ENCODE measurements at places on chromosomes 12 and 14.
A peak's percentile ranks its signal among the peaks of the same experiment; 100 is the strongest.

GRCh38 chr12:62642486-62642885, 175.9 kb downstream of the MON2 start:
- DNase-seq, result no peak

GRCh38 chr14:95425369-95426115, 90.9 kb downstream of the SYNE3 start:
- no peak for DNase-seq

- no peak for DNase-seq
Measured at GRCh38 chr12:130110914-130111313, 51.4 kb upstream of the FZD10 start.

DNA sequence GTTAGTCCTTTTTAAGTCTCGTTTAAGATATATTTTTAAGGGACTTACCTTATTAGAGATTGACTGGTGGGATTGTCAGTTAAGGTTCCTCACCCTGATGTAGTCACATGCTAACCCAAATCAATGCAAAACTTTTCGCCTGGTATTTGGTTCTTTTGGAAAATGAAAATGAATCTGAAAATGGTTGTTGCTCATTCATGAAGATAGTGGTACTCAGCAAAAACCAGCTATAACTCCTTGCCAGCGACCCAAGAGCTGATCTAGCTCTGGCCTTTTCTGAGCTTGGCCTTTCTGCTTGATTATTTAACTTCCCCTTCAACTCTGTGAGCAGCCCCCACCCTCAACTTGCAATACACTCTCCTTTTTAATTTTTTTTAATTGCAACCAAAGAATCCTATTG, 85.0 kb upstream of the GTF2A1 start:
- no peak for DNase-seq

- DNase-seq, result no peak
Measured at GRCh38 chr12:95470300-95470699, 3.7 kb upstream of the METAP2 start.

DNA sequence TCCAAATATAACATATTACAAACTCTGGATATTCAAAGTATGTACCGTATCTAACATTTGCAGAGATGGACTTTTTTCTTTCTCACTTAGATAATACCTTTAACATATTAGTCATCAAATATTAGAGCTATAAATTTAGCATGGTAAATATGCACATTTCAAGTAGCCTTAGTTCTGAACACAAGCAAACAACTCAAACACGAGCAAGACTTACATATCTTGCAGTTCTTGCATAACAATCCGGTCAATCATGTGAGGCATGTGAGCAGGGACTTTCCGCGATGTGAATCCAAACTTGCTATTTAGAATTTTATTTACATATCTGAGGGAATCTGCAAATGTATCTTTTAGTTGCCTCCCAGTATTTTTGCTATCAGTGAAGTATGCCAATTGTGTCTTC, 22.1 kb upstream of the SYCP3 start:
- DNase-seq, result no peak

DNA sequence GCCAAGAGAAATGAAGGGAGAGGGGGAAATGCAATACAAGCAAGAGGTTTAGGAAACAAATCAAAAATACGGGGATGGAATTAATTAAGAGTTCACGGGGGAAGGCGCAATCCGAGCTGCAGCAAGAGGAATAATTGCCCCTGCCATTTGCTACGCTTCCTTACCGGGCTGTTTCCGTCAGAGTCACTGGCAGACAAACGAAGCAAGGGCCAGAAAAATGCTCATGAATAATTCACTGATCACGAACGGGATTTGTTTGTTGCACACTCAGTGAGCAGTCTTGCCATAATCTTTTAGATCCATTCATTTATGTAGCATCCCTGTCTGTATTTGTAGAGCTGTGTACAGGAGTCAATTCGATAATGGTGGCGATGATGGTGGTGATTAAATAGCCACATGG, 39.0 kb downstream of the PLXNC1 start:
- no peak for DNase-seq

DNA sequence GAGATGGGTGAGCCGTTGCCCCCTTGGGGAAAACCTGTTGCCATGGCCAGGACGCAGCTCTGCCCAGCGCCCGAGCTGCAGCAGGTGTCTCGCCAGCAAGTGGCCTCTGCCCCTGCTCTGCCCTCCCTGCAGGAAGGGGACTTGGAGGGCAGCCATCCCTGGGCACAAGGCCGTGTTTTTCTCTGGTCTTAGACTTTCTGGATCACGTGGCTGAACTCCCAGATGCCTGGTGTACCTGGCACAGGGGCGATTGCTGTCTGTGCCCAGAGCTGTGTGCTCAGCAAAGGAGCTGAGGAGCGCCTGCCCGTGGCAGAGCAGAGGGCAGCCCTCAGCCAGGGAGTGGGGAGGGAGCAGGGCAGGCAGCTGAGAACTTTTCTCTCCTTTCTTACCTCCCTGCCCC, 38.0 kb downstream of the TMEM63C start:
- DNase-seq, result no peak

GRCh38 chr12:27810756-27811155, 30.7 kb upstream of the MANSC4 start:
- no peak for DNase-seq

DNA sequence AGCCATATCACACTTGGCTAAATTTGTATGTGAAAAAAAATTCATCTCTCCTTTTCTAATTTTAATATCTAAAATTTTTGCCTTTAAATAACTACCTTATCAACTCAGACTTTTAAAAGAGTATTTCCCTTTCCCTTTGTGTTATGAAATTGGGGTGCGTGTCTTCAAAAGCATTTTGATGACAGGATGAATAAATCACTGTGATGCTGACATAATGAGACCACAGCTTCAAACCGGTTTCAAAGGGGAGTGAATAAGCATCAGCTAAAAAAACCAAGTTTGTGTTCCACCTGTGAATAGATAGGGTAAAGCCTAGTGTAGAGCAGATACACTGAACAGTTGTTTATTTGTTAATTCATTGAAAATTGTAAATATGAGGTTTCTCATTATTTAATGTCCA, 85.0 kb downstream of the LGR5 start:
- DNase-seq, result no peak

DNA sequence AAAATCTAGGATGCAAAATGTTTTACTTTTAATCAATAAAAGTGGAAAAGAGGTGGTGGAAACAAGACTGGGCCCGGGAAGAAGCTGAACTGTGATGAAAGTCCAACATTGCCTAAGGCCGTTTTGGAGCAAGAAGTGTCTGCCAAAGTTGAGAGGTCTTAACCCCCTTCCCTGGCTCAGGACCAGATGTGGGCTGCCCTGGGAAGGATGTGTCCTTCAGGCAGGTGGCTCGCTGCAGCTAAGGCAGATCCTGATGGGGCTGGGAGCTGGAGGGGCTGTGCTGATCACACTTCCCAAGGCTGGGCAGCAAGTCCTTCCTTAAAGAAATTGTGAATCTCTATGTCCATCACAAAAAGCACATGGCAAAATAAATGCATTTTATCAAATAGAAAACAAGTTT, 581.6 kb downstream of the GALC start:
- DNase-seq, result no peak

DNA sequence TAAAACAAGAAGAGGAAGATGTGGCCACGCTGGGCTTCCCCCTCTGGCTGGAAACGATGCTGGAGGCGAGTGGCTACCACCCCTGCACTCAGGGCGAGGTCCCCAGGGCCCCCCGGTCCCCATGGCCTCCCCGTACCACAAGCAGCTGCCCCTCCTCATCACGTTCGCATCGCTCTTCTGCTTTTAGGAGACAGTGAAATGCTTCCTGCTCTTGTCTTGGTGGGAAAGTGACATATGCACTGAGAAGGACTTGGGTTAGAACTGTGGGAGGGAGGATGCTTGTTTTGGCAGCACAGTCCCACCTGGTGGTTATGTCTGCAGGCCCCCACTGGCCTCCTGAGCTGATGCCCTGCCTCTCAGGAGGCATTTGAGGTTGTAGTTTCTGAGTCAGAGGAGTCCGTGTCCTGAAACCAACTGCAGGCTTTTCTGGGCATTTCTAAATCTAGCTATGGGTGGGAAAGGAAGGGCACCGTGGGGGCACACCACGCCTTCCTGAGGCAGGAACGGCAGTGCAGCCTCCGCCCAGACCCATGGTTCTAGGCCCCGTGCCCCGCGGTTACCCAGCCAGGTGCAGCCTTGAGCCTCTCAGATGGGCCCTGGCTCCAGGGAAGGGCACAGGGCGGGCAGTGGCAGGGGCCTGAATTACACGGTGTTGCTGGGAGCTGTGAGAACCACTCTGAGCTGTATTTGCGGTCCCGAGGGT, 139.3 kb downstream of the ADGRD1 start:
- no peak for DNase-seq

DNA sequence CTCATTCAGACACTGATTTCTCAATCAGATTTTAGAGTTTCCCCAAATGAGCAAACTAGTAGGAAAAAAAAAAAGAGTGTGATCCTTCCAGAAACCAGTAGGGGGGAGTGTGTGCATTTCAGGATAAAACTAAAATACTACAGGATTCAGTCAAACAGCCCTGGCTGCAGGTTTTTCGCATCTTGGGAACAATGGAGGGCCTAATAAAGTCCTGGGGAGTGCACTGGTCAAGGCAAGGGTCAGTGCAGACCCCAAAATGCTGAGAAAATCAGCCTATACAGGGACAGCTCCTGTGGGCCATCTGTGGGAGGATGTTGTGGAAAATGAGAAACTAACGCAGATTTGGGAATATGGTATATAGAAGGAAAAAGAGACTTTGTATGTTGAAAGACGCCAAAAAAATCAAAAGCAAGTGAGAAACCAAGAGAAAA, 22.2 kb upstream of the ABCD4 start:
- DNase-seq, result peak; percentile 41

- DNase-seq, result no peak
Measured at GRCh38 chr14:90654831-90655276, 161.4 kb downstream of the TTC7B start.

- DNase-seq, result no peak
Measured at GRCh38 chr12:50913224-50913623, 39.1 kb upstream of the HIGD1C start.

DNA sequence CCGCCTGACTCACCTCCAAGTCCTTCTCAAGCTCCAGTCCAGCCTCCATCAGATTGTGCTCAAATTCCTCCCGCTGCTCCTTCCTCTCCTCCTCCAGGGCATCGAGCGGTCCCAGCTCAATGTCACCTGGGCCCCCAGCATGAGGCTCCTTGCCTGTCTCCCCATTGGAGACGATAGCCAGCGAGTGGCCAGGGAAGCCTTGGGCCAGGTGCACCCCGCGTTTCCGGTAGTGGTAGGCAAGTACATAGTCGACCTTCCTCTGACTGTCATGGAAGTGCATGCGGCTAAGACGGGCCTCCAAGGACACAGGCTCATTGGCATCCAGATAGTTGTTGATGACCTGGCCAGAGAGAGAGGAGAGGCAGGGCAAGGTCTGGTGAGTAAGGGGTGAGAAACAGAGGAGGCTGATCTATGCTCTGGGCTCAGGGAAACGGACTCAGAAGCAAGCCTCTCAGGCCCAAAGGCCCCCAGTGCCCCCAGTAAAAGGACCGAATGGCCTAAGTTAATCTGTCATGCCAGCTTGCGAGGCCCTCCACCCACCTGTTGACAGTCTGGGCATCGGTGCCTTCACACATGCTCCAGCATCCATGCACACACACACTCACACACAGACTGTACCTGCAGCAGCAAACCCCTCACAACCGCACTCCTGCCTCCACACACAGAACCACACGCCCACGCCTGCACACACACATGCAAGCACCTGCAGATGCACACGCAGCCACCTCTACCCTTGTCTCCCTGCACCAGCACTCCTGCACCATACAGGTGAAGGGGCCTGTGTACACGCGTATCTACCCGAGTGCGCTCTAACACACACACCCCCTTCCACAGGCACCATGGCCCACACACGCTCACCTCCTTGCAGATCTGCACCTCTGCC, 23.8 kb downstream of the ANO2 start:
- DNase-seq, result no peak

DNA sequence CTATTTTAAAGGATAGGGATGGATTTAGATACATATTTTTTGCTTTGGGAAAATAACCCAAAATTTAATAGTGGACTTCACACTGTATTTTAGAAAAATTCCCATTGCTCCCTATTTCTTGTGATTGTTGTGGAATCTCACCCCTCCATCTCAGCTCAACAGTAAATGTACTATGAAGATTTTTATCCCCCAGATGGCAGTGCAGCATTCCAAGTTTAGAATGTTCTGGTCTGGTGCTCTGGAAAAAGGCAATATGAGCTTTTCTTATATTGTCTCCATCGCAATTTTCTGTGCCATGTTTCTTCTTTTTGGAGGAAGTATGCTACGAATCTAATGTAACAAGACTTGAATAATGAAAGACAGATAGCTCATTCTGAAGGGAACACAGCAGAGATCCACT, 471.7 kb upstream of the SYT1 start:
- DNase-seq, result no peak

- no peak for DNase-seq
Measured at GRCh38 chr14:77097006-77097699, 905 bp upstream of the CIPC start.

DNA sequence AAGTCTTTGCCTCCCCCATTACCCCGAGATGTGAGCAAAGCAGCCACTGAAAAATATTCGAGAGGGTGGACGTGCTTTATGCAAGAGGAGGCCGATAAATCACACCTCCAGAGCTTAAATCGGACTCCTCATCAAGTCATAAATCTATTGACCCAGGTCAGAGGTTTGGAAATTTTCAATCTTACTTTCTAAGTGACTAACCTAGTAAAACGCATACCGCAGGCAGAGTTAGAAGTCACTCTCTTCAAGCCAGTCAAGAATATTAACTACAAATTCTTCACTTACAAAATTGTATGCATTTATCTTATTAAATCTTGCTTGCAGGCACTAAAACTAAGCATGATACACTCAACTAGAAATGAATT, 34.9 kb downstream of the GPHB5 start:
- no peak for DNase-seq

DNA sequence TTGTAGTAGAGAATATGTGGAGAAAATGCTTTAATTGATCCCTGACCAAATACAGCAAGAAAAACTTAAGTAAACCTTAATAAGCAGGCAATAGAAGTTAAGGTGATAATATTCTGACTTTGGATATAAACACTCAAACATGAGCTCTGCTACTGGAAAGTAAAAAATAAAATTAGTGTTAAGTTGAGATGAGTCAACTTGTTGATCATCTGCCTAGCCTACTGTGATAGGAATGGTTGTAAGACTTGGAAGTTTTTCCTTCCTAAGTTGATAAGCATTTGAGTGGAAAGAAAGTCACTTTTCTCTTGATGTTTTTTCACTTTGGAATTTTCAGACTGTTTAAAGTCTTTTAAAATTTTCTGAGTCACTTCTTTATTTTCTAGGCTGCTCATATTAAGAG, 26.0 kb downstream of the ADIPOR2 start:
- no peak for DNase-seq

GRCh38 chr14:63344336-63344735, 25.6 kb upstream of the GPHB5 start:
- DNase-seq, result no peak

DNA sequence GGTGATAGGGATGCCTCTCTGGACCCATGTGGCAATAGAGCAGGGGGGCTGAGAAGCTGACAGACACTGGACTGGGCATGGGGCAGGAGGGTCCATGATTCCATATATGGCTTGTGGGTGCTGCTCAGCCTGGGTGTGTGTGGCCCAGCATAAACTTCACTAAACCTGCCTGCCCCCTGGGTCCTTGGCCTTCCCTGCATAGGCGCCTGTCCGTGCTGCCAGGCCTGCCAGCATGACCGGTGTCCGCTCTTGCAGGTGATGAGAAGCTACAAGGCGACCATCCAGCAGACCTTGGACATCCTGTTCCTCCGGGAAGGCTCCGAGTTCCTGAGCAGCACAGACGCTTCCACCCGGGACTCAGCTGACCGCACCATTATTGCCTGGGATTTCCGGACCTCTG, 61.6 kb downstream of the BEGAIN start:
- DNase-seq, result no peak

- DNase-seq, result no peak
Measured at GRCh38 chr14:94897561-94897960, 127.6 kb upstream of the GSC start.
